ENCODE measurements at places on chromosomes 12 and 14. TPM values are rescaled to one million over a fixed set of nuclear protein-coding genes. Genes with fewer than 3 reads are reported as not detected.

Gene CIROP
- total RNA-seq, result not detected

- no peak for DNase-seq
Observed at GRCh38 chr12:122743895-122744525, 8.6 kb upstream of the DENR start.

DNA sequence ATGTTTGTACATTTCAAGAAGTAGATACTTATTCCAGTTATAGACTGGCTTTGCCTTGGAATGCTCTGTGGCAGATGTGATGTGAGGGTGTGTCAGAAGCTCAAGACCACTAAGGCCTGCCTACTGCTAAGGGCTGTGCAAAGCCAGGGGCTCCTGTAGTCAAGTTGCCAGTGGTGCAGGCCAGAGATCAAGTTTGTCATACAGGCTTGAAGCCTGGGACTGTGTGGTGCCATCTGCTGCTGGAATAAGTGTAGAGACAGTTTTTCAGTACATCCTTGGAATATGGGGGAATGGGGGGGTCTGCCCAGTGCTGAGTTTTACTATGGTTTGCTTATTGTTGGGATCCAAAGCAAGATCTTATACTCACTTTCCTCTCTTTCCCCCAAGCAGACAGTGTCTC lies 649.9 kb upstream of the FOXG1 start:
- DNase-seq, result no peak

GRCh38 chr14:98085751-98086150 lies 1186.2 kb downstream of the BCL11B start:
- no peak for DNase-seq

Gene PRPH
- total RNA-seq, result 1.6 TPM

Gene PRKD1
- 0.16 TPM for total RNA-seq

GRCh38 chr14:103716091-103716801 lies 636 bp downstream of the ZFYVE21 start:
- peak; percentile 67 for DNase-seq

Gene SYNDIG1L
- total RNA-seq, result not detected

DNA sequence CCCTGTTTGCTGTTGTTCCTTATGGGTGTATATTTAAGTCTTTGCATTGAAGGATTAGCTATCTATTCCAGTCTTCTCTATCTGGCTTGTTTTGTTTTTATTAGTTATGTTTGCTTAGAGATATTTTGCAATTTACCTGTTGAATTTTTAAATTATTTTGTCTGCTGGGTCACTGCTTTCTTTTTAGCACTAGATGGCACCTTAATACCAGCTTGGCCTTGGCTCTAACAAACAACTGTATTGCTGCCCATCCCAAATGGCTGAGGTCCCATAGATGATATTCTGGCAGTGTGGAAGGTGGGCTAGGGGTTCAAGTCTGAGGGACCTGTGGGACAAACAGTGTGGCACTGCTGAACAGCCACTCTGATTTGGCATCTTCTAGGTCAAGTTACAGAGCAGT lies 144.0 kb upstream of the FBXO33 start:
- no peak for DNase-seq

DNA sequence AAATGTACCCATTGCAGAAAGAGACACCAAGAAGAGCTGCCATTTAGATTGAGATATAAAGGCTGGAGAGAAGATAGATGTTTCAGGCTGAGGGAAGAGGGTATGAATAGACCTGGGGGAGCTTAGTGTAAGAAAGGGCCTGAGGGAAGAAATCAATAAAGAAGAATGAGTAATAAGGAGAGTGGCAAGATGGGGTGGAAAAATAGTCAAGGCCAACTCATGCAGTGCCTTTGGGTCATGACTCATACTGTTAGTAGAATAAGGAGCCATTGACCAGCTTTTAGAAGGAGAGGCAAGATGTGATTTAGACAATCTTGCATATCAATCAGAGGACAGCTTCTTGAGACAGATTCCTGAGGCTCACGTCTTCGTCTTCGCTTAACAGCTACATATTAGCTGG lies 287.5 kb downstream of the DUSP6 start:
- no peak for DNase-seq

Measured in K562 (cell line).